ENCODE measurements at places on chromosomes 7 and 10. TPM values are rescaled to one million over a fixed set of nuclear protein-coding genes. Genes with fewer than 3 reads are reported as not detected.

- no peak for DNase-seq
Measured at GRCh38 chr10:128930515-128930914, 536.5 kb upstream of the MGMT start.

- no peak for DNase-seq
Measured at GRCh38 chr10:103560886-103561285, 67.4 kb downstream of the NEURL1 start.

DNA sequence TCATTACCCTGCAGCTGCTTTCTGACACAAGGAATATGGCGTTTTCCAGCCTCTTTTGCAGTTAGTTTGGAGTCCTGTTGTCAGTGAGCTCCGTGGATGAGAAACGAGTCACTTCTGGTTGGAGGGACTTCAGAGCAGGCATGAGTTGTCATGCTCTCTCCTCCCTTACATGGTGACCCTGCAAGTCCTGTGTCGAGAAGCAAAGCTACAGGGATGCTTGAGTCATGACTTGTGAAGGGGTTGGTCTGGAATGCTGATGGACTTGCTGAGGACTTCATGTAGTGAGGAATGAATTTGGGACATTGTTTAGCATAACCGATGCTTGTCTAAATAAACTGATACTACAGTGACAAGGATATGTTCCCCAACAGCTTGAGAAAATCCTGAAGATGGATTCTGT, 108.8 kb downstream of the ADCYAP1R1 start:
- no peak for DNase-seq

- DNase-seq = no peak
Measured at GRCh38 chr10:133565441-133566294, at the start of gene SYCE1. SYCE1 (minus strand) TSS chr10:133565583; CDS start chr10:133565529, 54 bp downstream.

GRCh38 chr10:118712930-118713634, 41.7 kb downstream of the CACUL1 start:
- no peak for DNase-seq

DNA sequence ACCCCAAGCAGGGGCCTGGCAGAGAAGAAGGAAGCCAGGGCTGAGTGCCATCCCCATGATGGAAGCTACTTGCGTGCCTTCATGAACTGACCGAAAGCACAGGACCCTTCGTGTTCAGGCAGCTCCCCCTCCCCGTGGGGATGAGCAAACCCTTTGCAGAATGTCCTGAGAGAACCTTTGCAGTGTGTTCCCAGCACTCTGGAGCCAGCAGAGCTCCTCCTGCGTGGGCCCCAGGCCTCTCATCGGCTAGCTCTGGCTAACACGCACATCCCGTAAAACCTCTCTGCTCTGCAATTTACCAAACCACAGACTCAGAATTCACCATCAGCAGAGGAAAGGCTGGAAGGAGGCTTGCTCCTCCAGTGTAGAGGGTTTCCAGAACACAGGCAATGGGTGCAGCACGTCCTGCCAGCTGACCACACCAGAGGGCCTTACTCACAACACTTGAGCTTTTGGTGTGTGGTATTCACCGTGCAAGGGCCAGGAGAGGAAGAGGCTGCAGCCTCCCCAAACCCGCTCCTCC, 3.1 kb downstream of the SH3PXD2A start:
- no peak for DNase-seq

DNA sequence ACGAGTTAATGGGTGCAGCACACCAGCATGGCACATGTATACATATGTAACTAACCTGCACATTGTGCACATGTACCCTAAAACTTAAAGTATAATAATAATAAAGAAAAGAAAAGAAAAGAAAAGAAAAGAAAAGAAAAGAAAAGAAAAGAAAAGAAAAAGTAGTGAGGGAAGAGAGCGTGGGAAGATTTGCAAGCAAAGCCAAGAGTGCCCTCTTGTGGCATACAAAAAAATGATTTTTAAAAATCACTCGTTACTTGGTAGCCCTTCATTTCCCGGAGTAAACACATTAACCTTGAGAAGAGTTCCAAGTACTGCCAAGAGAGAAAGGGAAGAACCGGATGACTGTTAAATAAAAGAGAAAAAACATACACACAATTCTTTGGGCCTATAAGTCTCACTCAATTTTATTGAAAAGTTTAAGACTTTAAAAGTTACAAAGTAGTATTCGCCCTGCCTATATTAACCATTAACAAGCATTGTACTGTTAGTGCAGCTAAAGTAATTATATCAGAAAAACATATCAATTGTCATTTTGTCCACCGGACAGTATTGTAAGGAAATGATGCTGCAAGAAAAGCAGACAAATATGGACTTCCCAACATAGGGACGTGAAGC, 6.2 kb upstream of the CH25H start:
- no peak for DNase-seq

- DNase-seq = peak; percentile 6
Measured at GRCh38 chr7:84194484-84195271, at the start of gene SEMA3A. SEMA3A (minus strand) TSS chr7:84194789; CDS start chr7:84194586, 203 bp downstream.

- DNase-seq = no peak
Measured at GRCh38 chr10:51139176-51139575, 64.9 kb downstream of the PRKG1 start.

- DNase-seq = peak; percentile 77
Measured at GRCh38 chr7:5284304-5285281, 1.9 kb downstream of the SLC29A4 start.

DNA sequence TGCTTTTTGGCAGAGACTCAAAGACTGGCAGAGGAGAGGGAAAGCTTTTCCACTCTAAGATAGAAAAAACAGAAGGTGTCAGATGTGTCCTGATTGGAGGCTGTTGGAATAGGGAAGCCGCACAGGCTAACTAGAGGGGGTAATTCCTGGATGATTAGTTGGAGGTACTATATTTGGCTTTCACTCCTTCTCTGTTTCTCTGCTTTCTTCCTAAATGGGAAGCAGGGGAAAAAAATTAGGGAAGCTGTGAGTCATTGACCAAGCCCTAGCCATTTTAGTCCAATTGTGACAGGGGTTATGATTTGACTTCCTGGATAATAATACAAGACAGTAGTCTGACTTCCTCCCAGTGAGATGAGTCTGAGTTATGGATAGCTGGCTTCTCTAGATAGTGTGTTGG, 475.2 kb upstream of the CELF2 start:
- DNase-seq = no peak

GRCh38 chr7:92608380-92609322, 18.5 kb upstream of the FAM133B start:
- DNase-seq = no peak

DNA sequence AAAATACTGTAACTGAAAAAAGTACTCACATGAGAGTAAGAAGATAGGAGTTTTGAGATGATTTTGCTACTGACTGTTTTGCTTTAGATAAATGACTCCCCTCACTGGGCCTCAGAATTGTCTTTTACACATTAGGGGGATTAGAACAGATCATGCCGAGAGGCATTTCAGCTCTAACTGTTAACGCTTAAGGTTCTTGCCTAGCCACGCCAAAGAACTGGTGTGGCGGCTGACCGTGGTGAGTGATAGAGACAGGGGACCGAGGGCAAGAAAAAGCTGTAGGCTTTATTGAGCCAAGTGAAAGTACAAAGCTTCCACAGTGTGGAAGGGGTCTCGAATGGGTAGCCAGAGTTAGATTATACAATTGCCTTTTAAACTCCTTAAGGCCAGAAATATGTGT, 368.5 kb upstream of the MYO3A start:
- DNase-seq = no peak

The DNAJC9 gene
- total RNA-seq = 15.9 TPM

DNA sequence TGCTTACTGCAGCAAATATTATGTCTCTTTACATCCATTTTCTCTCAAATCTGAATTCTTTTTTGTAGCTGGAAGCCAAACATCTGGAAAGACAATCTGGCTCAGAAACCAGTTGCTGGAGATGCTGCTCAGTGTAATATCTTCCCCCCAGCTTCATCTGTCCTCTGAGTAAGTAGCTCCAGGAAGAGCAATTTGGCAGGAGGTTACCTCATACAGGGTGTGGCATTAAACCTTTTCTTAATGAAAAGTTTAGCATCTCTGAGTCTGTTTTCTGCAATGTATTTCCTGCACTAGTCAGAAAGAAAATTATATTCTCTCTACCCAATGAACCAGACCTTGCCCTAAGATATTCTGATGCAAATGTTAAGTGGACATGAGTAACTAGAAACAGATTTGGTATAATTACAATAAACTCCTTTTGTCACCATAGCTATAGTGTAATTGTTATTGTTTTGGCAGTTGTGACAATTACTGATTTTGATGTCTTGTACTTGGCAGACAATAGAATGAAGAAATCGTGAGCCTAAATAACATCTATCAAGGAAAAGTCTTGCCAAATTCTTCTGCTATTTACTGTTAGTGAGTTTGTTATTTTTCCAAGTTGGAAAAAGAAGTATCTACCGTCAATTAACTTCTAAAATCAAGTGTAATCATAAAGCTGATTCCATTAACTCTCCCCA, 123.3 kb downstream of the WDFY4 start:
- no peak for DNase-seq

GRCh38 chr7:111093496-111093895, 2.6 kb downstream of the LRRN3 start:
- no peak for DNase-seq

DNA sequence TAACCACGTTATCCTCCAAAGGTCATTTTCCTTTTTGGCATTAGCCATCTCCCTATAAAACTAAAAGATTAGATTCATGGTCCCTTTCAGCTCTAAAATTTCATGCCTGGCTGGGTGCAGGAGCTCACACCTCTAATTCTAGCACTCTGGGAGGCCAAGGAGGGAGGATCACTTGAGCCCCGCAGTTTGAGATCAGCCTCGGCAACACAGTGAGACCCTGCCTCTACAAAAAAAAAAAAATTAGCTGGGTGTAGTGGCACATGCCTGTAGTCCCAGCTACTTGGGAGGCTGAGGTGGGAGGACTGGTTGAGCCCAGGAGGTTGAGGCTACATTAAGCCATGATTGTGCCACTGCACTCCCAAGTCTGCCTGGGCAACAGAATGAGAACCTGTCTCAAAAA, 57.0 kb downstream of the MALSU1 start:
- no peak for DNase-seq

DNA sequence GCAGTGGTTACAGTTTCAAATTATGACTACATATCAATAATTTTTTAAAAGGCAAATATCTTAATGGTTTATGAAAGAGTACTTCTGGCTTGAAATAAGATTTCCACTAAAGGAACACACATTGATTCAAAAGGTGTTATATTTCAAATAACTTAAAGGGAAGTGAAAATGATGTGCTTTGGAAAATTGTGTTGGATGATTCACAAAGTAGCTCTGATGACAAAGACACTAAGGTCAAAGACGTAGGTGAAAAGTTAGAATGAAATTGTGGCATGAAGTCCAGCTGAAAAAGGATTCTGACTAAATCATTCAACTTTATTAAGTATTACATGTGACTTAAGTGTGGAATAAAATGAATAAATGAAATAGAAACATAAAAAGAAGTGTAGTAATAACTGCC, 20.8 kb upstream of the OR2A5 start:
- DNase-seq = no peak

- DNase-seq = no peak
Measured at GRCh38 chr7:45911311-45911710, 9.8 kb downstream of the IGFBP3 start.

The TMEM209 gene
- 23.5 TPM for total RNA-seq

DNA sequence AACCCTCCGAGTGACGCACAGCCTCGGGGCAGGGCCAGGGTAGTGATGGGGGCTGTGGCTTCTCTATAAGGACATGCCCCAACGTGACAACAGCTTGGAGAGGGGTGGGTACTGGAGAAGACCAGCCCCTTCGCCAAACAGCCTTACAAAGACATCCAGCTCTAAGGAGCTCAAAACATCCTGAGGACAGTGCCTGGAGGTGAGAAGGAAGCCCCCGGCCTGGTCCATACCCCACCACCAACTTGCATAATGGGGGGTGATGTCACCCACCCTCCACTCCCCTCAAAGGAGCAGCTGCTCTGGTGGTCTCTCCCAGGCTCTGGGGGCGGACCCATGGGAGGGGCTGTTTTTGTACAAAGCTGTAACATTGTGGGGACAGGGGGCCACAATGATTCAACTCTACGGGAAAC, 15.1 kb downstream of the PRSS2 start:
- DNase-seq = no peak

The PIP gene
- total RNA-seq = not detected

- DNase-seq = no peak
Measured at GRCh38 chr10:87916515-87916914, 53.1 kb downstream of the PTEN start.

- DNase-seq = no peak
Measured at GRCh38 chr10:95462740-95463667, 98.2 kb downstream of the SORBS1 start.

DNA sequence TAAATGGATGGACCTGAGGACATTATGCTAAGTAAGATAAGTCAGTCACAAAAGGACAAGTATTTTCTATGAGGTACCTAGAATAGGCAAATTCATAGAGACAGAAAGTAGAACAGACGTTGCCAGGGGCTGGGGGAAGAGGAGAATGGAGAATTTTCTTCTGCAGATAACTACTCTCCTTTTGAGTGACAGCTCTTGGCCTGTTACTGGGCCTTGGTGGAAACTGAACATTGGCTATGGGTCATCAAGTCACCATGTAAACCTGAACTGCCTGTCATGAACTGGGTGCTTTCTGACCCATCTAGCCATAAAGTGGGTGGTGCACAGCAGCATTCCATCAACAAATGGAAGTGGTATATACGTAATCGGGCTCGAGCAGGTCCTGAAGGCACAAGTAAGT, 29.3 kb upstream of the NFE2L3 start:
- DNase-seq = no peak

The MBL2 gene
- total RNA-seq = not detected

- DNase-seq = no peak
Measured at GRCh38 chr10:91416339-91416855, 6.3 kb downstream of the HECTD2 start.

The GATAD1 gene
- 29.7 TPM for total RNA-seq

The FGL2 gene
- 45.1 TPM for total RNA-seq

DNA sequence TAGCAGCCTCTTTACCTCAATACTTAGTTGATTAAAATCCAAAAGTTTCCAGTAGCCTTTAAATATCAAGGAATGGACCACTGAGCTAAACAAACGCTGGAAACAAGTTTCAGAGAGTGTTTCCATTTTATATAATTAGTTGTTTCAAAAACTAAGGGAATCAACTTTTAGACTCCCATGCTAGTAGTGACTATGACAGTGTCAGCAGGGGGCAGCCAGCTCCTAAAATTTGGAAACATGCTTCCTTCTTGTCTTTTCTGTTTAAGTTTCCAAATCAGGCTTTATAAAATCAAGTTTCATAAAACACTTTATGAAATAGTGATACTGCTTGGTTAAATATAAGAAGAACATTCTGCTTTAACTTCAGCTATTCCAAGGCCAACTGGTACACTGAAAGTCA, 138.2 kb upstream of the TMEM229A start:
- peak; percentile 9 for DNase-seq

Measured in left colon (tissue), 2 donors.